BJ (cell line): ENCODE measurements at places on chromosomes 7 and 10.

- no peak for DNase-seq
Measured at GRCh38 chr10:133400624-133401424, 6.9 kb downstream of the MTG1 start.

- DNase-seq = no peak
Measured at GRCh38 chr7:22601812-22602565, 102.0 kb upstream of the STEAP1B start.

DNA sequence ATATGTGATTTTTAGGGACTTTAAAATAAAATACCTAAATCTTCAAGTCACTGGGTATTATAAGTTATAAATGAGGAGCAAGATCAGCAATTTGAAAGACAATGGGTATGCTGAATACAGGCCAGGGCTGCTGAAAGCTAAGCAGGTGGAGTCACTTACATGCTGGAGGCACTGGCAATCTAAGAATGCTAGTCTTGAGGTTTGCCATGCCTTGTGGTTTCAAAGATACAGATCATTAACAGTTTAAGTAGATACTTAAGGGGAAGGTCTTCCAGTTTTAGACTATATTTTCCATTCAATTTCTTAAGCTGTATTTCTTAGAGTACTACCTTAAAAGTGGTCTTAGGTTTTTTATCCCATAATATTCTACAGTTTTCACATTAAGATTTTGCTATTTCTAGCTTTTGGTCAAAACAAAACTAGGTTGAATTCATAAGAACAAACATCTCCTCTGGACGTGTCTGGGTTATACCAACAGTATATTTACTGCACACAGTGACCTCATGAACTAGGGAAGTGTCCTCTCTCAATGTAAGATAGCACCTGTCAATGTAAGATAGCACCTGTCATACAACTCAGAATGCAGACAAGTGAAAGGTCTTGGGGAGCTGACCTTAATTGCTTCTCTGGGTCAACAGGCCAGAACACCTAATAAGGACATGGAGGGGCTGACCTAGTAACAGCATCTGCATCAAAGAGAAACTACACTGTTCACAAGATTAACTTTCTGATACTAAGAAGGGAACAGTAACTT is 2.0 kb downstream of the SRI start:
- DNase-seq = no peak

- DNase-seq = no peak
Measured at GRCh38 chr7:139854803-139855497, 25.9 kb downstream of the TBXAS1 start.

GRCh38 chr10:12966067-12966466 is 35.4 kb downstream of the CCDC3 start:
- no peak for DNase-seq

DNA sequence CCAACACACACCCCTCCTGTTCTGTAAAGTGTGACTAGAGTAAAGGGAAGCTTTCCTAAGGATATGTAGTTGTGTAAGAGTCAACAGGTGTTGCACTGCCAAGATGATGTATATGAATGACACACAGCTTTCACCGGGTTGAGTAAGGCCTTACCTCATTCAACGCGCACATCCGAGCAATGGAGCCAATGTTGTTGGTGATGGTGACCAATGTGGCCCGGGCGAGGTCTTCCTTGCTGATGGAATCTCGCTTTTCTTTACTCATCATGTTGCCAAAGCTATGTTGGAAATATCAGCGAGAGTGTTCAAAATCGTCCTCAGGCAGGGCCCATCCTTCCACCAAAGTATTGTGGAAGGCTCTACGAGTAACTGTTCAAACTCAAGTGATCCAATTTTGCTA is 52.0 kb downstream of the PANK1 start:
- no peak for DNase-seq

DNA sequence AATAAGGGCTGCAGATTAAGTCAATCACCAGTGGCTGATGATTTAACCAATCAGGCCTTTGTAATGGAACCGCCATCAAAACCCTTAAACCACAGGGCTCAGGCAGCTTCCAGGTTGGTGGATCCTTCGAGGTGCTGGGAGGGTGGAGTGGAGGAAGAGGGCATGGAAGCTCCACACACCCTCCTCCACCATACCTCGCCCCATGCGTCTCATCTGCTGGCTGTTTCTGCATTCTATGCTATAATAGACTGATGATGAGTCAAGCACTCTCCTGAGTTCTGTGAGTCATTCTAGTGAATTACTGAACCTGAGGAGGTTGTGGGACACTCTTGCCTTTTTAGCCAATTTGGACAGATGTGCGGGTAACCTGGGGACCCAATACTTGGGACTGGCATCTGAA is 43.9 kb downstream of the CHST15 start:
- DNase-seq = no peak

DNA sequence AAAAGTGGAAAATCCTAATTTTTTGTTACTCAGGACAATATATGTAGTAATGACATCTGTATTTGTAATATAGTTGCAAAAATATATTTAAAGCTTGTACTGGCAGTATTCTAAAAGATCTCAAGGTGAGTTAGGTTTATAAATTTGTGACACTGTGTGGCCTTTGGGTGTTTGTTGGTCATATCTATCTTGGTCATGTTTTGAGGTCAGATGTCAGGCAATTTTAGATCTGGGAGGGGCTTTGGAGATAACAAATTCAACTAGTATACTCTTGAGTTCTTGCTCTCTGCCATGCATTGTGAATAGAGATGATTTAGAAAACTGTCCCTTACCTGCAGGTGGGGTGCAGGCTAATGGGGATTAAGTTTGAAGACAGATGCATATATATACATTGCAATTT is 3.1 kb downstream of the TBC1D12 start:
- no peak for DNase-seq

DNA sequence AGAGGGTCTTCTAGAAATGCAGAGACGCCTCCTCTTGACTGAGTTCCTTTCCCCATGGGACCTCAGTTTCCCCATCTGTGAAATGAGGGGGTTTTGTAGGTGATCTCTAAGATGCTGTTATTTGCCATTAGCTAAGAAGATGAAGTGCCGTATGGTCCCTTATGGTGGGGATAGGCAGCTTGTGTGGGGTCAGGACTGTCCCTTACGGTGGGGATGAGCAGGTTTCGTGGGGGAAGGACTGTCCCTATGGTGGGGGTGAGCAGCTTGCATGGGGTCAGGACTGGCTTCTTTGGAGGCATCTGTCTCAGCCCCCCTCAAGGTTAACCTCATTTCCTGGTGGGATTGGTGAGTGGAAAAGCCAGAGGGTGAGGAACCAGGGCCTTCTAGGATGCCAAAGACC is 148.3 kb upstream of the GPR26 start:
- no peak for DNase-seq

- no peak for DNase-seq
Measured at GRCh38 chr7:19206721-19207120, 61.5 kb upstream of the FERD3L start.
